ENCODE measurements at places on chromosomes 13 and 19.
A peak's percentile ranks its signal among the peaks of the same experiment; 100 is the strongest.

DNA sequence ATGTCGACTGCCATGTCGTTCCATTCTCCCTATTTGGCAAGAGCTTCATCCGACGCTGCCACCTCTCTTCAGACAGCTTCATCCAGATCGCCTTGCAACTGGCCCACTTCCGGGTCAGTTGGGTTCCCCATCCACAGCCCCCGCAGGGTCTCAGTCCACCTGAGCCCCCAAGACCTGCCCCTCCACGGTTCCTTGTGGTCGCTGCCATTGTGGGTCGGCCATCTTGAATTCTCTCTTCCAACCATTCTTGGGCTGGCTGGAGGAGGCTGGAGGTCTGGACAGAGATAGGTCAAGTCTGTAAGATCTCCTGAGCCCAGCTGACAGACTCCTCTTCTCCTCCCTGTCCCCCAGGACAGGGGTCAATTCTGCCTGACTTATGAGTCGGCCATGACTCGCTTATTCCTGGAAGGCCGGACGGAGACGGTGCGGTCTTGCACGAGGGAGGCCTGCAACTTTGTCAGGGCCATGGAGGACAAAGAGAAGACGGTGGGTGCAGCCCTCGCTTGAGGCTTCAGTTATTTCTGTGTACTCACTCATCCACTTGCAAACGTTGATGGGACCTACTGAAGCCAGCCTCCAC lies 19.5 kb downstream of the CPT1C start:
- no peak for DNase-seq

GRCh38 chr19:55077106-55077505 lies 1.4 kb downstream of the EPS8L1 start:
- no peak for DNase-seq

- no peak for DNase-seq
These were observed 10.4 kb downstream of the PNPLA6 start for GRCh38 chr19:7545904-7546303.

DNA sequence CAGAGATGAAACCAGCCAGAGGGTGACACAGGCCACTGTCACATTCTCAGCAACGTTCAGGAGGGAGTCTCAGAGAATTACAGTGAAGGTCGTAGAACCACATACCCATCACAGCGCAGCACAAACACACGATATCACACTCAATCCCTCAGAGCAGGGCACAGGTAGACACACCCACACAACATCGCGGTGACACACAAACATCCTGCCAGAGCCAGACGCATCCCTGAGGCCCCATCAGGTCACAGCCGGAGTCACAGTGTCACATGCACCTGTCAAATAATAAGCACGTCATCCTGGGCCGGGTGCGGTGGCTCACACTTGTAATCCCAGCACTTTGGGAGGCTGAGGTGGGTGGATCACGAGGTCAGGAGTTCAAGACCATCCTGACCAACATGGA lies 17.5 kb downstream of the ELAVL3 start:
- DNase-seq, result no peak

- DNase-seq, result no peak
These were observed 8.7 kb downstream of the DDX49 start for GRCh38 chr19:18928018-18928805.

- DNase-seq, result no peak
These were observed 192.2 kb upstream of the SPRY2 start for GRCh38 chr13:80533175-80533574.

DNA sequence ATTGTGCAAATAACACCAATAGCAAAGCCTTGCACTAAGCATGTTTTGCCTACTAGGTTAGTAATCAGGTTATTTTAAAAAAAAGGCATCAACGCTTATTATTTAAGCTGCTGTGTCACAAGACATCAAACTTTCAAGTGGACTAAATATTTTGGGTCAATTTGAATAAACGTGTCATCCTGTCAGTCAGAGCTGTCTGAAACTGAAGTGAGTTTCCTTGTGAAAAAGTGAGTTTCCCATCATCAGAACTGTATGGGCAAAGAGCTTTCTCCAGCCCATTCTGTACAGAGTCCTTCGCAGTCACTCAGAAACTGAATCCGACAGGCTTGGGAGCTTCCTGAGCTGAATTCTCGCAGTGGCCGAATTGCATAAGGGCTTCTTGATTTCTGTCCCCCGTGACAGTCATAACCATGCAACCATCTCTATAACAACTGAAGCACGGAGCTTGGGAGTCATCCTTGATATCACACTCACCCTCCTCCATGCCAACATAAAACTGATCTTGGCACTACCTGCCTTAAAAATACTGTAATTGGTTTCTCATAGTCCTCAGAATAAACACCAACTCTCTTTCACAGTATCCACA lies 139.8 kb downstream of the MIPEP start:
- no peak for DNase-seq

DNA sequence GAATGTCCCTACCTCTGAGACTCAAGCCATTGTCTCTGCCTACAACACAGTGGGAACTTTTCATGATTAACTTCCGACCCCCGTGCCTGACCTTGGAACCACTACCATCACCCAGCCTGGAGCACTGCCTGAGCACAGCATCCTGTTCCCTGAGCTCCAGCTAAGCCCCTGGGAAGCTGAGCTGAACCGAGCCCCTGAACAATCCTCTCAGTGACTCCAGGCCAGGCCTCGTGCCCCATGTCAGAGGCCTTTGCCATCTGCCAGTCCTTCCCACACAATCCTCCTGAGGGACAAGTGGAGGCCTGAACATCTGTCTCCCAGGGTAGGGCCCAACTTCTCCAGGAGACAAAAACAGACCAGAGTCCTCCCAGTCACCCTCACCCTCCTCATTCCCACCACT lies 17.5 kb downstream of the CEACAM3 start:
- DNase-seq, result no peak

DNA sequence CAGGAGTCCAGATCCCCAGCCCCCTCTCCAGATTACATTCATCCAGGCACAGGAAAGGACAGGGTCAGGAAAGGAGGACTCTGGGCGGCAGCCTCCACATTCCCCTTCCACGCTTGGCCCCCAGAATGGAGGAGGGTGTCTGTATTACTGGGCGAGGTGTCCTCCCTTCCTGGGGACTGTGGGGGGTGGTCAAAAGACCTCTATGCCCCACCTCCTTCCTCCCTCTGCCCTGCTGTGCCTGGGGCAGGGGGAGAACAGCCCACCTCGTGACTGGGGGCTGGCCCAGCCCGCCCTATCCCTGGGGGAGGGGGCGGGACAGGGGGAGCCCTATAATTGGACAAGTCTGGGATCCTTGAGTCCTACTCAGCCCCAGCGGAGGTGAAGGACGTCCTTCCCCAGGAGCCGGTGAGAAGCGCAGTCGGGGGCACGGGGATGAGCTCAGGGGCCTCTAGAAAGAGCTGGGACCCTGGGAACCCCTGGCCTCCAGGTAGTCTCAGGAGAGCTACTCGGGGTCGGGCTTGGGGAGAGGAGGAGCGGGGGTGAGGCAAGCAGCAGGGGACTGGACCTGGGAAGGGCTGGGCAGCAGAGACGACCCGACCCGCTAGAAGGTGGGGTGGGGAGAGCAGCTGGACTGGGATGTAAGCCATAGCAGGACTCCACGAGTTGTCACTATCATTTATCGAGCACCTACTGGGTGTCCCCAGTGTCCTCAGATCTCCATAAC lies at the start of gene APOE:
APOE (plus strand) TSS at position 360 of the 724 bp plus-strand sequence. CDS start 829 bp downstream, outside the sequence.
- peak; percentile 22 for DNase-seq

GRCh38 chr19:57317503-57317902 lies 2.8 kb upstream of the ZNF543 start:
- DNase-seq, result no peak

- DNase-seq, result no peak
These were observed 17.4 kb downstream of the UFM1 start for GRCh38 chr13:38366954-38367645.

DNA sequence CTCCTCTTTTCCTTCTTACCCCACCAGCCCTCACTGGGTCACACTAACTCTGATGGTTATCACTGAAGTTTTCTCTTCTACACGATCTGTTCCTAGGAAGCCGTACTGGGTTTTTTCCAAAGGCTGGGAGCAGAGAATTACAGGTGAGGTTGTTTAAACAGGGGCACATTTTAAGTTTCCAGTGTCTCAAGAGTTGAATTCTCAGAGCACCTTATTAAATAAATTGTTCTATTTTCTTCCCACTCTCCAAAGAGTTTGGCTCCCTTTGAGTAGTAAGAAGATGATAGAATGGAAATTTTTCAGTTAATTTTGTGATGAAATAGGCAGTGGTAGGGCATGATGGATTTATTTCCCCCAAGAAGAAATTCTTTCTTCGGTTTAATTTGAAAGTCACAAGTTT lies at the start of gene OR7D4:
OR7D4 (minus strand) TSS at position 101 of the 400 bp plus-strand sequence. CDS start 4,752 bp downstream, outside the sequence.
- DNase-seq, result no peak

GRCh38 chr13:74586847-74587246 lies 452.6 kb upstream of the KLF12 start:
- DNase-seq, result no peak

- DNase-seq, result no peak
These were observed 178.8 kb downstream of the KATNAL1 start for GRCh38 chr13:30128591-30128990.

- DNase-seq, result no peak
These were observed 6.6 kb downstream of the RCBTB2 start for GRCh38 chr13:48526286-48526685.

GRCh38 chr19:17803264-17803896 lies 8.4 kb downstream of the B3GNT3 start:
- no peak for DNase-seq

DNA sequence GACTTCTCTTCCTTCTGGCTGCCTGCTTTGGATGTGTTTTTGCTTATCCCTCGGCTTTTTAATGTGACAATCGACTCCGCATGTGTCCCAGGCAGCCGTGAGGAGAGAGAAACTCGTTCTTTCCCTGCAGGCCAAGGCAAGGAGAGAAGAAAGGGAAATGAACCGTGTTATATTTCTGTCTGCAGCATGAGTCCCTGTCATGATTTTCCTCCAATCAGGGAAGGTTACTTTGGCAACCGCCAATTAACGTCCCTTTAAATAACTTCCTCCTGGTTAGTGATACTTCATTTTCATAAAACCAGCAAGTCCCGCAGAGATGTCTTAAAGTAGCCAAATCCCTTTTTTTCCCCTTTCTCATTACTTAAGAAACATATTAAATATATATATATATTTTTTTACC lies 42.6 kb downstream of the RFC3 start:
- no peak for DNase-seq

GRCh38 chr13:101301053-101301452 lies 115.3 kb downstream of the NALCN start:
- no peak for DNase-seq
